Skin of body (tissue), 3 donors: ENCODE measurements at places on chromosomes 12 and 14. TPM values are rescaled to one million over a fixed set of nuclear protein-coding genes. Genes with fewer than 3 reads are reported as not detected.

GRCh38 chr12:121776190-121777098 lies 17.0 kb downstream of the RHOF start:
- DNase-seq: no peak

The KRT5 gene
- 1,515 TPM for total RNA-seq

DNA sequence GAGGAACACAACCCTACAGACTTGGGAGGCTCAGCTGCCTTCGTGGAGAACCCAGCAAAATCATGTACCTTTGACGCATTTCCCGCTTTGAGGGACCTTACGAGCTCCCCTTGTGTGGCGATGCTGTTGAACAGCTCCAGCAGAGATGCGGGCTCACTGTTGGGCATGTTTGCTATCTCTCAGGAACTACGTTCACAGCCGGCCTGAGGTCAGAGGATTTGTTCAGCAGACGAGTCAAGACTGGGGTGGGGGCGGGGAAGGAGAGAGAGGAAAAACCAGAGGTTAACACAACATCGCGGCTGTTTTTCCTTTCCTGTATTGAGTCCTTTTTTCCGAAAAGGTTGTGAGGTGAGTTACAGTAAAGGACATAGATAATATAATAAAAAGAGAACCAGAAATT lies 45.9 kb downstream of the SLC25A47 start:
- DNase-seq: no peak

DNA sequence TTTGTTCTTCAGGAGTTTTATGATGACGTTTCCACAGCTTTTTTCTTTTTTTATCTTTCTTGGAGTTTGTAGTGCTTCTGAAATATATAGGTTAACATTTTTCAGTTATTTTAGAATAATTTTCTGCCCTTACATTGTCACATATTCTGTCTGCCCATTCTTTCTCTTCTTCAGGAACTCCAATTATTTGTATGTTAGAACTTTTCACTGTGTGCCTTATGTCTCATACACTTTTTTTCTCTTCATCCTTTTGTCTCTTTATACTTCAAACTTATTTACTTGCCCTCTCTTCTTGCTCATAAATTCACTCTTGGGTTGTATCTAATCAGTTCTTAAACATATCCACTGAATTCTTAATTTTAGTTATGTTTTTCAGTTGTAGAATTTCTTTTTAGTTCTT lies 105.3 kb downstream of the ARID2 start:
- no peak for DNase-seq

DNA sequence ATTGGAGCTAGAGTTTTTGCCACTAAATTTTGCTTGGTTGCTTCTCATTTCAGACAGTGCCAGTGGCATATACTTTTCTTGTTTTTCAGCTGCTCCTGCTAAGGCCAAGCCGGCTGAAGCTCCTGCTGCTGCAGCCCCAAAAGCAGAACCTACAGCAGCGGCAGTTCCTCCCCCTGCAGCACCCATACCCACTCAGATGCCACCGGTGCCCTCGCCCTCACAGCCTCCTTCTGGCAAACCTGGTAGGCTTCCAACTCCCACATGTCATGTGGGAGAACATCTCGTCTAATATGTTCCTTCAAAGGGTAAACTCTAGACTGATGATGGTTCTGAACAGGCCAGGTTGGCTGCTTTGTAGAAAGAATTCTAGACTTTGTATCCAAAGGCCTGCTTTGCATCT lies 11.0 kb downstream of the DLST start:
- no peak for DNase-seq

The IFNG-AS1 gene
- total RNA-seq: 0.49 TPM

DNA sequence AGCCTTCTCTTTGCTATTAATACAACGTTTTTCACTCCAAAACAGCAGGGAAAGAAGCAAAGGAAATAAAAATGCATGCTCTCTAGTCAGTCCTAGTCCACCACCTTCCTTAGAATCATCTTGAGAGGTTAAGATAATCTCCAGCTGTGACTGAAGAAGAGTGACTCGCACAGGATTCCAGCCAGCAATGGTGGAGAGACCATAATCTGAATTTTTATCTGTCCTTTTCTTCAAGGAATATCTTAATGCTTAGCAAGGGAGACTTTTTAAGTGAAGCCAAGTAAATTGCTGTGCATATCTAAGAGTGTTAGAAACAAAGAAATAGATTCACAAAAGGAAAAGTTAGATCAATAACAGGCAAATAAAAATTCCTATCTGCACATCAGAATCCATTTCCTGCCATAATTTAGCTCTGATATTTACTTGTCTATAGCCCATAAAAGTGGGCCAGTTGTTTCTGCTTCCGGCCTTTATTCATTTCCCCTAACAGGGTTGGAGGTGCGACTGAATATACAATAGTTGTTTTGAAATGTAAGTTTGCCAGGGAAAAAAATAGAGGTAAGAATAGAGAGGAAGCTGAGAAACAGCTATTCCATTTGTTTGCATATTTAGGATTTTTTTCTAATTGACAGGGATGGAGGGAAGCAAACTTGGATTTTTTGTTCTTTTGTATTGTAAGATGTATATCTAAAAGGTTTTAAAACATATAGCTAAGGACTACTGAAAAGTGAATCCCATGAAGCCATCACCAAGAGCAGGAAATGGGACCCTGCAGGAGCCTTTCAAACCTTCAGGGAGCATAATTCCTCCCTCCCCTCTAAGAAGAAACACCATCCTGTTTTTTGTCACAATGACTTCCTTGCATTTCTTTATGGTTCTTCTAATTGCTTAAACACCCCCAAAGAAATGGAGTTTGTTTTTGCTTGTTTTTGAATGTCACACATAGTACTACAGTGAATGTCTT lies 154.0 kb downstream of the ITPR2 start:
- DNase-seq: no peak

GRCh38 chr12:114685320-114685781 lies 1.4 kb upstream of the TBX3 start:
- DNase-seq: no peak
